Effector memory CD4-positive, alpha-beta T cell (primary cell): ENCODE measurements at places on chromosomes 3 and 15.

DNA sequence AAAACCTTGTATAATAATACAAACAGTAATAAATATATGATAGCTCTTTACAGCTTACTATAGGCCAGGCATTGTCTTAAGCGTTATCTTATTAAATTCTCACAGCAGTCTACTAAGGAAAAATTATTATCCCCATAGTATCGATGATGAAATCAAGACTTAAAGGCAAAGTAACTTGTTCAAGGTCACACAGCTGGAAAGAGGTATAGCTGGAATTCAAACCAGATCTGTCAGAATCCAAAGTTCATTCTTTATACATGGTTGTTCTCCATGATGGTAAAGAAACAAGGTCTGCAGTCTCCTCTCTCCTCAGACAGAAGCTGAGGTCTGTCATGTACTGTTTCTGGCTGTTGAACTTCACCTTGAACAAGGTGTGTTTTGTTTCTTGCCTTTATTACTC lies 15.4 kb upstream of the SLC22A13 start:
- no peak for DNase-seq

DNA sequence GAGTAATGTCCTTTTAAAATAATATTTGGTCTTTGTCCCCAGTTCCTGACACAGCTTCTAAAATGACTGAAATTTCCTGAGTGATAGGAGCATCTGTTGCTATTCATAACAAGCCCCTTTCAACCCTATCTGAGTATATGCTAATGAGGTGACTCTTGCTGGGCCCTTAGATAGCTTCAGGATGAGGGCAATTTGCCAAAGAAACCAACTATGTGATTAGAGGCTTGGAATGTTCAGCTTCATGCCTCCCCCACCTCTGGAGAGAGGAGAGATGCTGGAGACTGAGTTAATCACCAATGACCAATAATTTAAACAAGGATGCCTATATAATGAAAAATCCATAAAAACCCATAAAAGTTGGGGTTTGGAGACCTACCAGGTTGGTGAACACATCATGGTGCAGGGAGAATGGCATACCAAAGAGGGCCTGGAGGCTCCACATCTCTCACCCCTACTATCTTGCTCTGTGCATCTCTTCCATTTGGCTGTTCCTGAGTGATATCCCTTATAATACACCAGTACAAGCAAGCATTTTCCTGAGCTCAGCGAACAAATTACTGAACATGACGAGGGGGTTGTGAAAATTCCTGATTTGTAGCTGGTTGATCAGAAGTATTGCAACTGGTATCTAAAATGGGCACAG lies 189.2 kb downstream of the ECT2 start:
- DNase-seq = no peak

GRCh38 chr3:37443363-37444035 lies 269.1 kb upstream of the LRRFIP2 start:
- no peak for DNase-seq

GRCh38 chr3:33167284-33167683 lies 51.3 kb downstream of the SUSD5 start:
- no peak for DNase-seq

GRCh38 chr3:66303491-66303901 lies 82.7 kb downstream of the SLC25A26 start:
- DNase-seq = peak; percentile 63

DNA sequence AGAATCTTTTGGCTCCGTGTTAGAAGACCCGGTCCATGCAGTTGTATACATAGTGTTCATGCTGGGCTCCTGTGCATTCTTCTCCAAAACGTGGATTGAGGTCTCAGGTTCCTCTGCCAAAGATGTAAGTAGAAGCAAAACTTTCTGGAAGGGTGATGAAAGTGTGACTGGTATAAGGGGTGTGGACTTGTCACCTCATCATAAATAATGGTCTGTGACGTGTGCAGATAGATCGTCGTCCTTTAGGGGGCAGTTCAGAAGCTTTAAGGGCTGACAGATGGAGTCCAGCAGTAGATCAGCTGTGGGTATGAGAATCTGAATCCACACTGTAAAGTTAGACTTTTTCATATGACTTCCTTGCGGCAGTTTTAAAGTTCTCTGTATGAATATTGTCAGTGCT lies 15.3 kb downstream of the SEC61A1 start:
- no peak for DNase-seq

- DNase-seq = no peak
Measured at GRCh38 chr3:144762091-144762490, 790.5 kb downstream of the DIPK2A start.

GRCh38 chr3:181699171-181699903 lies 12.4 kb upstream of the SOX2 start:
- DNase-seq = no peak

- no peak for DNase-seq
Measured at GRCh38 chr3:16442730-16443129, 70.8 kb downstream of the RFTN1 start.
